ENCODE measurements at places on chromosomes 16 and 17. TPM values are rescaled to one million over a fixed set of nuclear protein-coding genes. Genes with fewer than 3 reads are reported as not detected.

TEX14 gene
- total RNA-seq = 2.7 TPM

WRAP53 gene
- 29.2 TPM for total RNA-seq

TBC1D26 gene
- total RNA-seq = not detected

SHMT1 gene
- total RNA-seq = 20.2 TPM

CA4 gene
- total RNA-seq = not detected

DEXI gene
- total RNA-seq = 44.4 TPM

TBX21 gene
- not detected for total RNA-seq

TAOK1 gene
- total RNA-seq = 29.5 TPM

SLC46A1 gene
- 2.4 TPM for total RNA-seq

SDK2 gene
- total RNA-seq = 0.39 TPM

MARCHF10 gene
- 0.16 TPM for total RNA-seq

OR3A3 gene
- not detected for total RNA-seq

C17orf50 gene
- total RNA-seq = not detected

CD300E gene
- total RNA-seq = not detected

DOC2A gene
- total RNA-seq = 0.63 TPM

MFSD6L gene
- not detected for total RNA-seq

SPPL2C gene
- total RNA-seq = not detected

XYLT1 gene
- total RNA-seq = 0.80 TPM

AXIN2 gene
- total RNA-seq = 1.8 TPM

CIBAR2 gene
- not detected for total RNA-seq

KRT25 gene
- not detected for total RNA-seq

ACSM3 gene
- 0.45 TPM for total RNA-seq

SNX20 gene
- not detected for total RNA-seq

LRRC75A gene
- not detected for total RNA-seq

KCNAB3 gene
- total RNA-seq = 1.8 TPM

QRICH2 gene
- total RNA-seq = 1.6 TPM

CD7 gene
- total RNA-seq = not detected

MPO gene
- total RNA-seq = not detected

TM4SF5 gene
- not detected for total RNA-seq

ITGA2B gene
- not detected for total RNA-seq

ACSM5 gene
- total RNA-seq = not detected

MT1H gene
- not detected for total RNA-seq

C17orf113 gene
- 0.23 TPM for total RNA-seq

SLC52A1 gene
- total RNA-seq = not detected

PLCD3 gene
- total RNA-seq = 56.2 TPM

CARD14 gene
- not detected for total RNA-seq

TBX6 gene
- total RNA-seq = 0.90 TPM

TP53TG3C gene
- total RNA-seq = 0.23 TPM

KIF18B gene
- 15.9 TPM for total RNA-seq

FAHD1 gene
- 78.8 TPM for total RNA-seq

ZP2 gene
- not detected for total RNA-seq

SHCBP1 gene
- total RNA-seq = 38.1 TPM

MT1M gene
- not detected for total RNA-seq

SPNS3 gene
- 0.63 TPM for total RNA-seq

TAT gene
- not detected for total RNA-seq

ORC6 gene
- 44.9 TPM for total RNA-seq

DBNDD1 gene
- 4.1 TPM for total RNA-seq

VAT1L gene
- total RNA-seq = 2.0 TPM

All from HT1080 (cell line).